ENCODE measurements at places on chromosomes 4 and X.

GRCh38 chr4:17780501-17781299, 721 bp downstream of the FAM184B start:
- peak; percentile 53 for DNase-seq

DNA sequence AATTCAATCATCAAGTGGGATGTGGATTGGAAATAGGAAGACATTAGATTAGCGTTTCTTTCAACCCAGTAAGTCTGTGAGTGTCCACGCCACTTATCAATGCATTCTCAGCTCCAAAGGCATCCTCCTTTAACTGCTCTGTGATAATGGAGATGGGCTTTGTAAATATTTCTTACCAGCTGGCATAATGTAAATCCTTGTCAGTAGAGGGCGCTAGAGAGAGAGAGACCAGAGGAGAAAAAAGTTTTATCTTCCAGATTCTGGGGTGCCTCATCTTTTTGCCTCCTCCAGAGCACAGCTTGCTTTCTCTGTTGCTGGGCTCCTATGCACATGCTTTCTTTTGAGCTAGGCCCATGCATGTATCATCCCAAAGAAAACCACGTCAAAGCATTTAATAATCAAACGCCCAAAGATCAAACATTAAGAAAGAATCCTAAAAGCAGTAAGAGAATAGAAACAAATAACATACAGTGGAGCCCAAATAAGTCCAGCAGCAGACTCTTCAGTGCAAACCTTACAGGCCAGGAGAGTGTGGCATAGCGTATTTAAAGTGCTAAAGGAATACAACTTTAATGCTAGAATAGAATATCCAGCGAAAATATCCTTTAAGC, 9.6 kb upstream of the MTMR1 start:
- no peak for DNase-seq

- DNase-seq = no peak
Observed at GRCh38 chr4:119135721-119136121, at the start of gene MYOZ2. TSS of gene MYOZ2 (plus strand) at chr4:119135832. CDS start at chr4:119136526, 694 bp downstream.

- DNase-seq = no peak
Observed at GRCh38 chrX:14694611-14695010, 165.3 kb downstream of the GLRA2 start.

DNA sequence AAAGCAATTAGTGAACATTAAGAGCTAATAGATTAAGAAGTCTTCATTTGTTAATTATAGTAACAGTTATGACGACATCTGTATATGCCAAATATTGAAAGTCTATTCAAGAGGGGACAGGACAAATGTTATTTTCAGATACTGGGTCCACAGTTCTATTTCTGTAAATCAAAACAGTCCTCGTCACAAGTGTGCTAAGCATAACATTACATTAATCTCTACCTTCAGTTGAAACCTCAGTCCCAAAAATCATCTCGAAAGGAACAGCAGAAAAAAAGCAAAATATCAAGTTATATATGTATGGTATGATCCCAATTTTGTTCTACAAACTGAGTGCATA, 70.3 kb downstream of the APBB2 start:
- no peak for DNase-seq

DNA sequence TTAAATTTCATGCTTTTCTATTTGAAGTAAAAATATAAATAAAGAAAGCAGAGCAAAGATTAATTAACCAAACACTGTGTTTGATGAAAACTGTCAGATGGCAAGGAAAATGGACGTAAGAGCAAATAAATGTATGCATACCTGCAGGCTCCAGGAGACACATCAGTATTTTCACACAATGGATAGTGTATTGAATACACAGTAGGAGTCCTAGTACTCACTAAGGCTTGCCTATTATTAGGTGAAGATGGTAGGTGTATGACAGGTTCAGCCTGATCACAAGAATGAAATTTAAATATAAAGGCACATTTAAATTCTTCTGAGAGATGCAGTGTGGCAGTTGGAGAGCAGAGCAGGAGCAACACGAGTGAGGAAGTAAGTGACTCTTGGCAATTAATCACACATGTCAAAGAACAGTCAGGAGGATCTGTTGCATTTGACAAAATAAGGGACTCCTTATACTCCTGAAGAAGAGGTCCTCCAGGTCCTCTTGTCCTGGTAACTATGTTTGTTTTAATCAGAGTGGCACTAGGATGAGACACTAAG, 106.0 kb upstream of the NDST4 start:
- no peak for DNase-seq

- no peak for DNase-seq
Observed at GRCh38 chr4:143308377-143308776, 28.3 kb upstream of the GAB1 start.

GRCh38 chr4:1325681-1326635, 21.1 kb upstream of the UVSSA start:
- DNase-seq = no peak

GRCh38 chrX:21479695-21480270, 105.6 kb downstream of the CNKSR2 start:
- peak; percentile 15 for DNase-seq

GRCh38 chr4:94813221-94813620, 55.5 kb downstream of the BMPR1B start:
- DNase-seq = no peak

GRCh38 chrX:75547783-75548182, 24.9 kb upstream of the ZDHHC15 start:
- DNase-seq = no peak

DNA sequence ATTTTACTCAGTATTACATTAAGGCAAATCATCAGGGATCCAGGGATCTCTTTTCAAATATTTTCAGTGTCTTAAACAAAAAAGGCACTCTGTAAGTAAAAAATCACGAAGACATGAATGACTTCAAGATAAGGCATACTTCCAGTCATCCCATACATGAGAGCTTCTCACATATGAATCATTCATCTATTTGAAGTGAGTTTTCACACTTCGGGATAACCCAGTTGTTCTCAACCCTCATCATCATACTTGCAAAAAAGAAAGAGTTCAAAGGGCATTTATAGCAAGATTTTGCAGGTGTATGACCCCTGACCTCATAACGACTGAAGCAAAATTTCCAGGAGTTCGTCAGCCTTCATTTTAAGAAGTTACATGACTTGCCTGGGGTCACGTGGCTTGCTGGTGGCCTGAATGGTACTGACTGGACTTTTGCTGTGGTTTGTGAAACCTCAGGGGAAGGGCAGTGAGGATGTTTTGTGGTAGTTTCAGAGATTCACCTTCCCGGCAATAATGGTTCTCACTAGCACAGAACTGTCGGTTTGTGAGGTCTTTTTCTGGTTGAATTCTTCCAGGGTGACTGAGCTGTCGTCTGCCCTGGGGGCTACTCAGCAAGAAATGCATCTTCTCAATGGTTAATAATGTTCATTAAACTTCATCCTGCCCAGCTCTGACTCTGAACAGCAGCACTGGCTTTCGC, 115.8 kb upstream of the SHISA3 start:
- DNase-seq = no peak

DNA sequence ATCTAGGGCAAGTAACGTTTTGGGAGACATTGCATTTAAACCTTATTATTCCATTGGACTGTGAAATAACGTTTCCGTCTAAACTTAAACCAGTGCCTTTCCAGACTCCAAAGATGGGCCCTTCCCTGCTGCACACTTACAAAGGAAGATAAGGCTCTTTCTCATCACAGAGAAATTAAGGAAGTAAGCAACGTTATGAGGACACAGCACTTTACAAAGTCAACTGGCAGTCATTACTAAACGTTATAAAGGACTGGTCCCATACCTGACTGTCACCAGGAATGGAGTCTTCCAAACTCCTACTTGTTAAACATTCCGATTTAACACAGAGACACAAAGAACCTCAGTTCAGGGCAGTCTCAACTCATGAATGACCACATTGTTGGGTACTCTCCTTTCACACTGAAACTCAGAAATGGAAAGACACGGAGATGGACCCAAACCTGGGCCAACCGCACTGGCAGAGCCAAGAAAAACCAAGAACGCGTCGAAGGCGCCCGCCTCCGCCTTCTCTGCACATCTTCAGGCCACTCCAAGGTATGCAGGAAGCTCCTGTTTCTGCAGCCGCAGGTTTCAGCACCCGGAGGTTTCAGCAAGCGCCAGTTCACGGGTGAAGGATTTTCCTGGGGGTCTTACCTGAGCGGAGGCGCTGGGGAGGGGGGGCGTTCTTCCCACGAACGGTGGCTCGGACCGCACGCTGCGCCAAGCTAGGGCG, 670 bp downstream of the PAPSS1 start:
- DNase-seq = no peak

DNA sequence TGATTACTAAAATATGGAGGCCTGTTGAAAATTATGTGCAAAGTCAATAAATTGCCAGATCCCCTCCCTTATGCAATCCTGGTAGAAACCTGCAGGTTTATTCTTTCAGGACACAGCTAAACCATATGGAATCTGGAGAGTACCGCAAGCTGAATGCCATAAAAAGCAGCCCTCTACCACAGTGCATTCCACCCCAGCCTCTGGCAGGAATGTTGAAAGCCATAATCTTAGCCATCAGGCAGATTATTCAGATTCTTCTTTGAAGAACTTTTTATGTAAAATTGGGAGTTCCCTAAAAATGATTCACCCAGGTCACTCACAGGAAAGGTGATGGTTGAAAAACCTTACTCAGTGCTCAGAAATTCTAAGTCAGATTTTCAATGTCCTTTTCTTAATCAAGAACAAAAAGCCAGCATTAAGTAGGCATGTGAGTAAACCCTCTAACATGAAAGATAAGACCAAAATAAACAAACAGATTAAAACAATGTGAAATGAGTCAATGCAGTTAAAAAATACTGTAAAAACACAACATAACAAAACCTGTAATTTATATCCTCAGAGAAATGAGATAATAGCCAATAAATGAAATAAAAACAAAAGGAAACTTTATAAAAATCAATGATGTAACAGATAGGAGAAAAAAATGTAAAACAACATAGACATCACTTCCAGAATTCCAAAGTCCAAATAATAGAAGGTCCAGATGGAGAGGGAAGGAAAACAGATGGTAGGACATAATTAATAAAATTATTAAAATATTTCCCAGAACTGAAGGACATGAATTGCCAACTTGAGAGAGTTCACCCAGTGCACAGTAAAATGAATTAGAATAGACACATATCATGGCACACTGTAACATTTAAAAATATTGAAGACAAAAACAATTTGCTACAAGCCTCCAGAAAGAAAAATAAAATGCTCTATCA, 226.9 kb downstream of the FSTL5 start:
- no peak for DNase-seq

- no peak for DNase-seq
Observed at GRCh38 chr4:88497859-88498409, 25.6 kb downstream of the PYURF start.

DNA sequence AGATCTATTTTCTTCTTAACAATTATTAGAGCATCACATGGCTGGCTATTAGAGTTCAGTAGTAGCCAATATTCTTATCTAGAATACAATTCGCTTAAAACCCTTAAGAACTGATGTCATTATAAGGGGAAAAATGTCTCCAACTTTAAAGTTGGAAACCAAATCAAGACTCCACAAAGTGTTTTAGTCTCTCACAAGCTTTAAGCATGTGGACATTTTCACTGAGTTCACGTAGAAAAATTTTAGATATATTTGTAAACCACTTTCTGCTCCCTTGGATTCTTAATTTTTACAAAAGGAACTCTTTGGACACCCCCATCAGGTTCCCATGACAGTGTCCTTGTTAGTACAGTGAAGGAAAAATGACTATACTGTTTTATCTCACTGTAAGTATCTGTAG, 123.9 kb upstream of the NAP1L5 start:
- DNase-seq = no peak

GRCh38 chr4:179415037-179415846, 1973.0 kb upstream of the AGA start:
- no peak for DNase-seq

DNA sequence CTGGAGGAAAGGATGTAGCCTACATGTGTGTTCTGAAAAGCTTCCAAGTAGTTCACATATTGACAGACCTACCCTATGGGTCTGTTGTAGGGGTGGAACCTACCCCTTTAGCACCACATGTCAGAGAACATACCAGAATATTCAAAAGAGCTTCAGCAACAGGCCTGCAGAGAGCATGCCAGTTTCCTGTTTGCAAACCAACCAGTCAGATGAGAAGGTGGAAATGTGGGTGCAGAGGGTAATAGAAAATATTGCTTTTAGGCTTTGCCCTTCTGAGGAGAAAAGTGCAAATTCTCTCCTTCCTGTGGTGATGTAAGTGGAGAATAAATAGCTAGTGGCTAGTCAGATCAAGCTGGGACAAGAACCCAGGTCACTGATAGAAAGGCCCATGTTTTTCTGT, 16.4 kb downstream of the INTS6L start:
- DNase-seq = no peak

DNA sequence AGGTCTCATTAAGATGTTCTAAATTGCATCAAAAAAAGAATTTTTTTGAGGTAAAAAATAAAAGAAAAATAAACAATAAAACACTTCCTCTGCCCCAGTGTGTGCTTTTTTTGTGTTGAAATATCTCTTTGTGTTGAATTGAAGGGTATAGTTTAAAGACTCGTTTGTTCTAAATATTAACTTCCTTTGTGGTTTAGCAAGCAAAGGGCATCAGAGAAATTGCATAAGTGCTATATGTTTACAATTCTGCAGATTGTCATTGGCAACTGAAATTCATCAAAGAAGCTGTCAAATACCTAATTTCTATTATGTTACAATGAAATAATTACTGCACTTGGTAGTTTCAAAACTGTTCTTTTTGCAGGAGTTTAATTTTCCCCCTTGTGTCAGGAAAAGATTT, 260.5 kb downstream of the DKK2 start:
- no peak for DNase-seq

GRCh38 chr4:54661686-54662085, 3.9 kb downstream of the KIT start:
- DNase-seq = no peak

- no peak for DNase-seq
Observed at GRCh38 chr4:154319736-154320135, 171.9 kb downstream of the DCHS2 start.

- peak; percentile 89 for DNase-seq
Observed at GRCh38 chr4:128386761-128387599, 99.4 kb upstream of the PGRMC2 start.

- no peak for DNase-seq
Observed at GRCh38 chrX:124257924-124258702, 74.3 kb upstream of the TEX13D start.

DNA sequence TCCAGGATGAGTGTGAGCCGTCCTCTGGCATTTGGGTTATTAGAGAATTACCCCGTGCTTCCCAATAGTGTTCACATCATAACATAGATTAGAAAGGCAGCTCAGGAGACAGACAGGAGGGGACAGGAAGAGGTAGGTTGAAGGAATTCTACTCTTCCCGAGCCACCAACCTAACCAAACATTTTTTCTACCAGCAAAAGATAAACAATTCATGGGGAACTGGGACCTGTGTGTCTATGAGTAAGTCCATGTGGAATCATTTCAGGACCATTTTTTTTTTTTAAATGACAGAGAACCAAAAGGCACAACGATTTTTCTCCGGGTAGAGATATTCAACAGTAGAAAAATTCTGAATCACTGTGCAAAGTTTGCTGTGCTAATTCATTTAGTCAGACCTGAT, 174.2 kb upstream of the ETNPPL start:
- no peak for DNase-seq
